Neural crest cell (in vitro differentiated cells): ENCODE measurements at places on chromosomes 11 and 22. TPM values are rescaled to one million over a fixed set of nuclear protein-coding genes. Genes with fewer than 3 reads are reported as not detected.

DNA sequence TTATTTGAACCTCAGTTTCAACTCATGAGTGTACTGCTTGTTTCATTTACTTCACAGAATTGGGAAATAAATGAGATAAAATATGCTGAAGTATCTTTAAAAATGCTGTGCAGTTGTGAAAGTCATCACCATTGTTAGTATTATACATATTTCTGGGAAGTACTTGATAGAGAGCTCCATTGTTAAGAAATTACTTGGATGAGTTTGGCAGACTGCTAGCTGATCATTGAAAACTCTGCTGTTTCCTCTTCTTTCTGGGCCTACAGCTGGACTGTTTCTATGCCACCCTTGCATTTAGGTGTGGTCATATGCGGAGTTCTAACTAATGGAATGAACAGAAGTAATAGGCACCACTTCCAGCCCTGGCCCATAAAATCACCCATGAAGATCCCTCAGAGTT is 10.0 kb downstream of the SIK2 start:
- no peaks in the 10 kb centered on the region for H3K27me3 ChIP-seq
- no peaks in the 10 kb centered on the region for H3K36me3 ChIP-seq
- DNase-seq = no peak

Gene ADAMTS8
- total RNA-seq = 0.21 TPM in 1 of 2 replicates, not detected in the other

DNA sequence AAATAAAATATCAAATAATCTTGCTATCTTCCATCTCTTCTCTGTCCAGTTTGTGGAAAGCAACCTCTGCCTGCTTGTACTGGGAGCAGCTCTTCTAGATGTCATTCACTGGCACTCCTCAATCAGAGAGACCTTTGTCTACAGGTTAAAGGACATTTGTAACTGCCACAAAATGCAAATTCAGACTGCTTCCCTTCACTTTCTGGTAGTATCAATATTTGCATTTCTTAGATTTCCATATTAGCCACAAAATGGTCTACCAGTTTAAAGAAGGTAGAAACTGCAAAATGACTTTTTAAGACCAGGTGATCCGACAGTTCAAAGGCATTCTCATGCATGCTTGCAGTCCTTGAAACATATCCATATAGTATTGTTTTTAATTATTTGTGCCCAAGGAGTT is 51.7 kb upstream of the RCN1 start:
- DNase-seq = no peak
- H3K4me3 ChIP-seq = no peak overlapping the region
- H3K27ac ChIP-seq = no peak overlapping the region
- no peaks in the 10 kb centered on the region for H3K27me3 ChIP-seq

Gene PATE4
- not detected in 2 replicates for total RNA-seq

DNA sequence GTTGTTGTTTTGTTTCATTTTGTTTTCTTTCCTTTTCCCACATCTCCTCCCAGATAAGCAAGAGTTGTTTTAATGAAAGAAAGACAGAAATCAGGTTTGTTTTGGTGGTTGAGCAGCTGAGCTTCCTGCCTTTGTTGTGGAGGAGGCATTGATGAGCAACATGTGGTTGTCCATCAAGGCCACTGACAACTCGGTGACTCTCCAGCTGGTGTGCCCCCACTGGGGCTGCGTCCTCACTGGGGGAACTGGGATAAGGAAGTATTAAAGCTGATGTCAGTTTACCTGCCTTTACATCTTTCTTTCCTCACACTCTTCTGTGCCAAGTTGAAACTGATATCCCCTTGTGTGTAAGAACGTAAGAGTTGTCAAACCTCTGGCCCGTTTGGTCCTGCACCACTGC is 5.9 kb downstream of the VPS26B start:
- no peak for DNase-seq
- no peak overlapping the region for H3K27ac ChIP-seq
- no peaks in the 10 kb centered on the region for H3K27me3 ChIP-seq
- H3K4me3 ChIP-seq = no peak overlapping the region

- no peak overlapping the region for H3K4me3 ChIP-seq
- no peak overlapping the region for H3K27ac ChIP-seq
- peaks cover 4% of the 10 kb centered on the region for H3K36me3 ChIP-seq
- DNase-seq = no peak
These were observed 10.5 kb downstream of the NUCB2 start for GRCh38 chr11:17287058-17287457.

- H3K4me1 ChIP-seq = no peaks in the 10 kb centered on the region
- H3K4me3 ChIP-seq = no peak overlapping the region
- H3K27ac ChIP-seq = no peak overlapping the region
- no peaks in the 10 kb centered on the region for H3K27me3 ChIP-seq
- no peaks in the 10 kb centered on the region for H3K36me3 ChIP-seq
These were observed 52.0 kb upstream of the TSPAN18 start for GRCh38 chr11:44674809-44675208.

DNA sequence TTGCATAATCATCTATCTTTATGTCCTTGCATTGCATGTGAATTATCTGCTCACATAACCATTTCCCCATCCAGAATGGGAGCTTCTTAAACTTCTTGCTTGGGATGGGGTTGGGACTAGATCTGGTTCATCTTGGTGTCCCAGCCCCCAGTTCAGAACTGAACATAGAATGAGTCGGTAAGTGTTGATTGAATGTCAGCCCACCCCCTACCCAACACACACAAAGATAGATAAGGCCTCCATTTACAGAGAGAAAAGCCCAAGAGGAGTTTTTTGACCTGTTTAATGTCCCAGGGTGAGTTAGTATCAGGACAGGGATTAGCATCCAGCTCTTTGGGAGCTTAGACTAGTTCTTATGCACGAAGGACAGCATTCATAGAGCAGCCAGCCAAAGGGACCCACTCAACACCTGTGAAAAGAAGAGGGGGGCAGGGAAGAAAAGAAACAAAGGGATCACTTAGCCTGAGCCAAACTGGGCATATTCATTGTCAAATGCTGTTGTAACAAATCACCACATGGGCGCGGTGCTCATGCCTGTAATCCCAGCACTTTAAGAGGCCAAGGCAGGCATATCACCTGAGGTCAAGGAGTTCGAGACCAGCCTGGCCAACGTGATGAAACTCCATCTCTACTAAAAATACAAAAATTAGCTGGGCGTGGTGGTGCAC is 57.4 kb downstream of the CHRDL2 start:
- H3K36me3 ChIP-seq = peaks cover 4% of the 10 kb centered on the region
- H3K27me3 ChIP-seq = no peaks in the 10 kb centered on the region
- peak overlapping the region; percentile 89 for H3K27ac ChIP-seq

Gene USH1C
- not detected in 2 replicates for total RNA-seq

DNA sequence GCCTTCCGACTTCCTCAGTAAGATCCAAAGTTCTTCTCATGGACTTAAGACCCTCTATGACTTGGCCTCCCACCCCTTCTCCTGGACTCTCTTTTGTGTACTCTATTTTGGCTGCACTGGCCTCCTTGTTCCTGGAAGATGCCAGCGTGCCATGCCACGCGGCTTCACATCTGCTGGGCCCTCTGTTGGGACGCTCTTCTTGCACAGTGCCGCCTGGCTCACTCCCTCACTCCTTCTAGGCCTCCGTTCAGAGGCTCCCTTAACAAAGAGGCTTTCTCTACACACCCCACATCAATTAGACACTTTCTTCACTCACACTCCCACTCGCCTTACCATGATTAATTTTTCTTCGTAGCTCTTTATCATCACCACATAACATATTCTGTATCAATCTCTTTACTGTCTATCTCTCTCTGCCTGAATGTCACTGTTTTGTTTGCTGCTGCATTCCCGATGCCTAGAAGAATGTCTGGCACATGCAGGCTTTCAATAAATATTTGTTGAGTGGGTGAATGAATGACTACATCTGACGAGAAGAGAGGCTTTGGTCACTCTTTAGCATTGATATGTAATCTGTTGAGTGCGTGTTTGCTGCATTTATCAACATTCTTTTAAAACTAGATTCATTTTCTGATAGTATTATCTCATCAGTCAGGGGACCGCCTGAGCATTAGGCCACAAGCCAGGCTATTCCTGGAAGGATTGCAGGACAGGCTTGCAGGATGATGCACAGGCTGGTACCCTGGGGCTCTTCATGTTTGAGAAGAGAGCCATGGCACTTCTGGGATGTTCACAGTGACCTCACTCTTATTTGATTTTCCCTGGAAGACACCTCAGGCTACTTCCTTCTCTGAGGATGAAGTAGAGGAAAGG is 60.6 kb upstream of the AMPD3 start:
- no peaks in the 10 kb centered on the region for H3K27me3 ChIP-seq
- no peak overlapping the region for H3K4me3 ChIP-seq
- DNase-seq = no peak
- H3K4me1 ChIP-seq = peaks cover 15% of the 10 kb centered on the region

GRCh38 chr11:61908730-61909316 is 8.5 kb downstream of the RAB3IL1 start:
- no peak overlapping the region for H3K27ac ChIP-seq
- no peaks in the 10 kb centered on the region for H3K4me1 ChIP-seq
- peaks cover 8% of the 10 kb centered on the region for H3K27me3 ChIP-seq
- no peak overlapping the region for H3K4me3 ChIP-seq
- no peaks in the 10 kb centered on the region for H3K36me3 ChIP-seq

DNA sequence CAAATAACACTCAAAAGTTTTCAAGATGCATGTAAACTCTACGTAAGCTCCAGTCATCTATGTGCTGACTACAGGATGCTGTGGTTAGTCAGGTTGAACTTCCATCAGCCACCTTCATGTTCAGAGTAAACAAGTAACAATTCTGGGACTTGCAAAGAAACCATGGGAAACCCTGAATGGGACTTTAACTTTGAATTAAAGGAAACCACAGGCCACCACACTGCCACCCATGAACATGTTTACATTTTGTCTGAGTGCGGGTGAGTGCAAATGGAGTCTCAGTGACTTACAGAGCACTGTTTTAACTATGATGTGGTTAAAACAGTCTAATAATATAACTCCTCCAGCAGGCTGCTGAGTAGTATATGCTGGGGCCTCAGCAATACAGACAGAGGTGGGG is 12.9 kb upstream of the SYTL2 start:
- no peak for DNase-seq
- H3K36me3 ChIP-seq = no peaks in the 10 kb centered on the region
- no peak overlapping the region for H3K4me3 ChIP-seq

GRCh38 chr11:103110391-103110790 is 1.2 kb downstream of the DYNC2H1 start:
- H3K36me3 ChIP-seq = peaks cover 8% of the 10 kb centered on the region
- H3K4me3 ChIP-seq = peak overlapping the region; percentile 92
- peaks cover 32% of the 10 kb centered on the region for H3K4me1 ChIP-seq
- no peak overlapping the region for H3K27ac ChIP-seq
- H3K27me3 ChIP-seq = no peaks in the 10 kb centered on the region

- no peak overlapping the region for H3K4me3 ChIP-seq
- H3K27me3 ChIP-seq = peaks cover 8% of the 10 kb centered on the region
These were observed 2.9 kb upstream of the OR52J3 start for GRCh38 chr11:5043380-5043779.

Gene IRAG1
- 5.4 and 6.1 TPM in 2 replicates for total RNA-seq
